ENCODE measurements at places on chromosomes 12 and 14.

GRCh38 chr12:94240171-94240570, 91.8 kb downstream of the PLXNC1 start:
- no peak for ATAC-seq

DNA sequence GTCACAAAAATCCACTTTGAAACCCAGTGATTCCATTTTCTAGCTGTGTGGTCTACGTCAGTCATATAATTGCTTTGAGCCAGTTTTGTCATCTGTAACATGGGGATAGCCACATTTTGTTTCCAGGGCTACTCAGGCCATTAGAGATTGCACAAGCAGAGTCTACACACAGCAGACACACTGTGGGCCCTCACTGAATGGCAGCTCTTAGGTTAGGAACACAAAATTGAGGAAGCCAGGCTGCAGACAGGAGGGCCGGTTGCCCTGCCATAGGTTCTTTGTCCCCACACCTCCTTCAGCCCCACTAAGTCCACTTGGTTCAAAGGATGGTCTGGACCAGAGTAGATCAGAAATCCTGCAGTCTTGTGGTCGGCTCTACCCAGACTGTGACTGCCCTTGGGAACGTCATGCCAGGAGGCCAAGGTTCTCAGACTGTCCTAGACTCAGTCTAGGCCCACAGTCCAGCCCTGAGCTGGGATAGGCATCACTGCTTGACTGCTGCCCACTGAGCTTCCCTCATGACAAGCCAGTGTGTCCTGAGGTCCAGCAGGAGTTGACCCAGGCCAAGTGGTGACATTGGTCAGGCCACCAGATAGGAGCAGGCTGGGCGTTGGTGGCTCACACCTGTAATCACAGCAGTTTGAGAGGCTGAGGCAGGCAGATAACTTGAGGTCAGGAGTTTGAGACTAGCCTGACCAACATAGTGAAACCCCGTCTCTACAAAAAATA, 3.8 kb upstream of the MYH7 start:
- ATAC-seq = no peak

DNA sequence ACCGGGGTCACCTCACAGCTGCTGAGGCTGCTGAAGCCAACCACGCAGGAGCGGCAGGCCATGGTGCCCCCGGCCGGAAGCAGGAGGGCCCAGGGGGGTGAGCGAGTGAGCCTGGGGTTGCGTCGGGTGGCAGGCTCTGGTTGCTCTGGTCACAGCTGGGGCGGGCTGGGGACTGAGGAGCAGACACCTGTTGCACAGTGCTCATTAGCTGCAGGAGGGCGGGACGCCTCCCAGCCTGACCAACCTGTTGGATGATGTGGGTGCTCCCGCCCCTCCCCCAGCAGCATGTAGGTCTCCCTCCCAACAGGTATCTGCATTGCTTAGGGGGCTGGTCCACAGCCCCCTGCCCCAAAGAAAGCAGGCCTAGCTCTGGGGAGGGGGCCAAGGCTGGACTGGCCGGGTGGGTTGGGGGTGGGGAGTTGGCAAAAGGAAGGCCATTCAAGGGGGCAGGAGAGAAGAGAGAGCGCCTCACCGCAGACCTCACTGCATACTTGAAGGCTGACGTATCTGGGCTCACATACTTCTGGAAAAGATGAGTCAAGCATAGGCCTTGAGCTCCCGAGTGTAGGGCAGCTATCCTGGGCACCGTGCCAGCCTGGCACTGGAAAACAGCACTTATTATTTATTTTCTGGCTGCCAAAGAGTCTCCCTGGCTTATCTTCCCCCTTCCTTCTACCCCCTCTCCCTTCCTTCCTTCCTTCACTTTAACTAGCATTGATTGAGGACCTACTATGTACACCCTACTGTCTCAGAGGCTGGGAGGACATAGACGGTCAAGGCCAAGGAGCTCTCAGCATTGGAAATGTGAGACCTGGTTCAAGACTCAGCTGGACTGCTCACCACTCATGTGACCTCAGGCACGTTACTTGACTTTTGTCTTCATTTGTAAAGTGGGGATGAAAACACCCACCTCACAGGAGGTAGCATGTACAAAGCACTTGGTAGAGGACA, at the start of gene KRT80:
TSS of gene KRT80 (minus strand) at position 174 of the 951 bp plus-strand sequence. CDS start at position 62, 112 bp downstream.
- ATAC-seq = peak; percentile 95

DNA sequence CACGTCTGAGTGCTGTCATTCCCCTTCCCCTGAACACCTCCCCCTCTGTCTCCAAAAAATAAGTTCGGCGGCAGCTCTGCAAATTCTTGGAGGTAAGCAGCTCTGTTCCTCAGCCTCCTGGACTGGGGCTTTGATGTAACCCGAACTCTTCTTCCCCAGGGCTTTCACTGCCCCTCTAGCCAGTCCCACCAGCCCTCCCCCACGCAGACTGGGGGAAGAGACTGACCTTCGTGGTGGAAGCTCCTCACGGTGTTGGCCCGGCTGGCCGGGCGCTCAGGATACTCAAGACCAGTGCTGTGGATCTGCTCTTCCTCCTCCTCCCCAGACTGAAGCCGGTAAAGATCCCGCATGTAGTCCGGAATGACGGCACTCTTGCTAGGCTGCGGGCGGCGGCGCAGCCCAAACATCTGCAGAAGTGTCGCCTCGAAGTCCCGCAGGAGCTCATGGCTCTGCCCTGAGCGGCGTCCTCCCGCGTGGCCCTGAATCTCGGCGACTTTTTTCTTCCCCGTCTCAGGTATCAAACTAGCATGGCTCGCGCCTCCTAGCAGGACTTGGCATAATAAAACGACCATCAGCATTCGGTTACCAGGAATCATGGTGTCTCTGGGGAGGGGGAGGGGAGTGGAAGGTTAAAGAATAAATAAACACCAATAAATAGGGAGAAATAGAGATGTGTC, 4.9 kb downstream of the BMP4 start:
- ATAC-seq = no peak

GRCh38 chr14:104665657-104666522, 23.5 kb upstream of the INF2 start:
- peak; percentile 52 for ATAC-seq

GRCh38 chr14:62661818-62662217, 383.4 kb downstream of the KCNH5 start:
- ATAC-seq = no peak

GRCh38 chr12:981176-981828, 9.7 kb upstream of the ERC1 start:
- ATAC-seq = no peak

GRCh38 chr12:3421191-3421978, 69.6 kb upstream of the PRMT8 start:
- ATAC-seq = no peak

DNA sequence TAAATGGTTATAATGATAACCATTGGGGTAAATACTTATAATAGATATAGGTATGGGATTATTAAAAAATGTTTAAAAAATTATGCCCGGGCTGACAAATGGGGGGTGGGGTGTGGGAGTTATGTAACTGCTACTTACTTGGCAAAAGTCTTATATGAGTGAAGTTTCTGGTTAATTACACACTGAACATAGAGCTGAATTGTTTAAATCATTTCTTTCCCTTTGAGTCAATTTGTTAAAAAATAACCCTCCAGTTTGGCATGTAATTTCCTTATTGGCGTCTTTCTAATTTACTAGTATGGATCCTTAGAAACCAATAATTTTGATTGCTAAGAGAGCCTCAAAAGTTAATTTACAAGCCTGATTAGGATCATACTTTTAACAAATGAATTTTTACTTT, 16.7 kb downstream of the PAH start:
- ATAC-seq = no peak

- no peak for ATAC-seq
Measured at GRCh38 chr14:95504135-95505029, 12.1 kb downstream of the SYNE3 start.

- ATAC-seq = no peak
Measured at GRCh38 chr14:68562911-68563250, 230.0 kb downstream of the ZFP36L1 start.

DNA sequence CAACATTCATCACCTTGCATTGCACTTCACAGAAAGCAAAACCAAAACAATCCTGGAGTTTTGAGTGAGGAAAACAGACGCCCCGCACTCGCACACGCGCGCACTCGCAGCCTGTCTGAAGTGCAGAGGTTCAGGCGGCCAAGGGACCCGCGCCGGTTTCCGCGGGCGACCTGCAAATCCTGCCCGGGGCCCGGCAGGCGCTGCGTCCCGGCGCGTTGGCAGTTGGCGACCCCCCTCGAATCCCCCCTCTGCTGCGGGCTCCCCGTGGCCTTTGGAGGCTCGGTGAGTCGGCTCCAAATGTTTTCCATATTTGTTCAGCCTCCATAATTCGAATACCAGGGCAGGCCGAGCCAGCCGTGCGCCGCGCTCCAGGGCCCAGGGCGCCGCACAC, at the start of gene SSPN:
TSS of gene SSPN (plus strand) at position 324 of the 391 bp plus-strand sequence. CDS start 100 bp downstream, outside the sequence.
- peak; percentile 82 for ATAC-seq

DNA sequence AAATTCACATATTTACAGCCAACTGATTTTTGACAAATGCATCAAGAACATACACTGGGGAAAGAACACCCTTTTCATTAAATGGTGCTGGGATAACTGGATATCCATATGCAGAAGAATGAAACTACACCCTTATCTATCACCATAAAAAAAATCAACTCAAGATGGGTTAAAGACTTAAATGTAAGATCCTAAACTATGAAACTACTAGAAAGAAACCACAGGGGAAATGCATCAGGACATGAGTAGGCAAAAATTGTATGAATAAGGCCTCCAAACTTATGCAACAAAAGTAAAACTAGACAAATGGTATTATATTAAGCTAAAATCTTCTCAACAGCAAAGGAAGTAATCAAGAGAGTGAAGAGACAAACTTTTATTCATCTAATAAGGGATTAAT, 242.6 kb downstream of the CPNE8 start:
- no peak for ATAC-seq

- no peak for ATAC-seq
Measured at GRCh38 chr14:52043690-52044089, 25.2 kb downstream of the NID2 start.

GRCh38 chr12:32533971-32534590, 134.7 kb downstream of the FGD4 start:
- peak; percentile 95 for ATAC-seq

DNA sequence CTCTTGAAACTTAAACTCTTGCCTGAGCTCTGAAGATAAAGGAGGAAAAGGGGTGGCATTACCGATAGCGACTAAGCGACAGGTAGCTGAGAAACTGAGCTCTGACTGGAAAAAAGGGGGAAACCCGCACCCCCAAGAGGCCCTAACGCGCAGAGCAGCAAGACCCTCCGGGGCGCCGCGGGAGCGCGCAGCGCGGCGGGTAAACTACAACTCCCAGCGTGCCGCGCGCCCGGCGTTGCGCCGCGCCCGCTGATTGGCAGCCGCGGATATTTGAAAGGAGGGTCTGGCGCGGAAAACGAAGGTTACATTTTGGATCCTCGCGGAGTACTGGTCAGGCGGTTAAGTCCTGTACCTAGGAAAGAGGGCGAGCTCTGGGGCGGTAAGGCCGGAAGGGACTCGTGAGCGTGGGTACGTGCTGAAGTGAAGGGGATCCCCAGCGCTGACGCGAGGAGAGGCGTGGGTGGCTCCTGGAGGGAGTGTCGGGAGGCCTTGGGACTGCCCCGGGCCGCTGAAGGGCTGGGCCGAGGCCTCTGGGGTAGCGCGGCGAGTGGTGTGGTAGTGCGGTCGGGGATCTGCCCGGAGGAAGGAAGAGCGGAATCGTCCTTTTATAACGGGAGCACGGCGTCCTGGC, at the start of gene ESPL1:
TSS of gene ESPL1 (plus strand) at position 301 of the 631 bp plus-strand sequence. CDS start 468 bp downstream, outside the sequence.
- ATAC-seq = peak; percentile 91

DNA sequence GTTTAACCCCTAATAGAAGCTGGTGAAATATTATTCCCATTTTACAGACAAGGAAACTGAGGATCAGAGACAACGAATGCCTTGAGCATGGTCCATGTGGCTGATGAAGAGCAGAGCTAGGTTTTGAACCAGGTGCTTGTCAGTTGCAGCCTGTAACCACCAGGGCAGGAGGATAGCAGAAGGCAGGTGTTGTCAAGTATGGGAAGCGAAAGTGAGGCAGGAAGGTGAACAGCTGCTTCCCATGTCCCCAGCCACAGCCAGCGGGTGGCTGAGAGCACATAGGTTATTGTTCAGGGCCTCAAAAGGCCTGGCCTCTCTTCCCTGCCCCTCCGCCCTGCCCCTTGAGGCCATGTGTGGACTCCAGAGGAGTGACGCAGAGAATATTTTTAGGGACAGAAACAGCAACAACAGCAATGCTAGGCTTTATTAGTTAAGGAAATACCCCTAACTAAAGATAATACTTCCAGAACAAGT, 39.6 kb downstream of the IQSEC3 start:
- ATAC-seq = no peak

DNA sequence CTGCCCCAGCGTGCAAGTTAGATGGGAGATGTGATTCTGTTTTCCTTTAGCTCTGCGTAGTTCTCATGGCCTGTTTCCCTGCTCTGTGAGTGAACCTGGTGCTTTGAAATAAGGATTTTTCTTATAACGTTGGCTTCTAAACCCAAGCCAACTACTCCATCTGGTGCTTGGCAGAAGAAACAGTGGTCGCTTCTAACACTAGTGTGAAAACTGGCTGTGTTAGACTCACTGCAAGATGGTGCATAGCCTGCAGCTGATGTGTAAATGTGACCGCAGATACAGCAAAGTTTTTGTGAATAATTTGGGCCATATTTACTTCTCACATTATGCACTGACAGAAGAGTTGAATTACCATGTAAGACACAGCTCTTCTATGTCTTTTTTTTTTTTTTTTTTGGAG, 12.2 kb downstream of the GTF2H3 start:
- no peak for ATAC-seq

GRCh38 chr12:79955561-79955960, 20.7 kb upstream of the PPP1R12A start:
- no peak for ATAC-seq

DNA sequence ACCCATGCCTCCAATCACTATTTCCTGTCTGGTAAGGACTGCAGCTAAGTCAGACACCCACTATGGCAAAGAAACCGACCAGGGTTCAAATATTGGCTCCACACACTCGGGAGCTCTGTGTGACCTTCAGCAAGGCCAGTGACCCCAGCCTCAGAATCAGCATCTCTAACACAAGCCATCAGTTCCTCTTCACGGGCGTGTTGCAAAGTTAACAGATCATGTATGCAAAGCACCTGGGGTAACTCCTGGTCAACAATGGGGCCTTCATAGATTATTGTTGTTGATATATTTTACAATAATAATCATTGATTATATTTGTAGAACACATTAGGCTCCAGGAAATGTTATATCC, 6.2 kb upstream of the FAM222A start:
- ATAC-seq = no peak

DNA sequence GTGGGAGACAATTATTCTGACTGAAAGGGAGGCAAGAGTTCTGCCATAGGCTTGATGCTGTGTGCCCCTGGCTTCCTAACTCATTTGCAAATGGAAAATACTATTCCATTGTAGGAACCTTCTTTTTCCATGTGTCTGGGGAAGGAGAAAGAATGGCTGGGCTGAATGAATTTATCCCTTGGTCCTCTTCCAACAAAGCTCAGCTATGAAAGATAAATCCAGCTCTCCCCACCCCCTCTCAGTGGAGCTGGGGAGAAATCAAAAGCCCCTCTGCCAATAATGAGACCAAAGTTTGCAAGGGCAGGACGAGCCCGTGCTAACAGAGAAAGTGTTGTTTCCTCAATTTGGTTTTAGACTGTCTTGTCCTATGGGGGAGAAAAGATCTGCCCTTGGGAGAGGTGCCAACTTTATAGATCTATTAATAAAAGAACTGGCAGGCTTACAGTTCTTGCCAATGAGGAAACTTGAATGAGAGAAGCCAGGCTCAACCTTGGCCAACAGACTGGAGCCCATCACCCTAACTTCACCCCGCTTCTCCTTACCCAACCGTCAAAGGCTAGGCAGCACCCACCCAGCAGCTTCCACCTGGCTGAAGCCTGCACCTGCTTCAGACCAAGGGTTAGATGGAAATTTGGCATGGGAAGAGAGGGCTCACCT, 8.9 kb upstream of the TCL1B start:
- no peak for ATAC-seq

- no peak for ATAC-seq
Measured at GRCh38 chr12:109631751-109632150, 58.2 kb downstream of the MVK start.

Measured in gastroesophageal sphincter (tissue), 4 donors.